AG04449 (cell line): ENCODE measurements at places on chromosomes 3 and 15.

DNA sequence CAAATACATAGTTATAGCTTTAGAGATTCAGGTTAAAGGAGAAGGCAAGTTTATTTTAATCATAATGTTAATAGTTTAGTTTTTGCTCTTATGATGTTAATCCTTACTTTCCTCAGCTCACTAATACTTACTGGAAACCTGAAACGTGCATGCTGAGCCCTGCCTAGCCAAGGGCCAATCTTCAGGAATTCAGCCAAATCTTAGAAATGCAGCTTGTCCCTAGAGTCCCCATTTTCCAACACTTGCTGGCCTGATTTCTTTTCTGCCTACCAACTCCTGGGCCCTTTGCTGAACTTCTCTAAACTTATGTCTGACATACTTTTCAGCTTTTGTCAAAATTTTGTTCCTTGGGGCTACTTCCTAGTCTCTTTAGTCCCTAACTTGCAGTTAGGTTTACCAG, 22.8 kb downstream of the BCHE start:
- no peak for DNase-seq

GRCh38 chr3:138511945-138512344, 77.5 kb downstream of the ESYT3 start:
- no peak for DNase-seq

DNA sequence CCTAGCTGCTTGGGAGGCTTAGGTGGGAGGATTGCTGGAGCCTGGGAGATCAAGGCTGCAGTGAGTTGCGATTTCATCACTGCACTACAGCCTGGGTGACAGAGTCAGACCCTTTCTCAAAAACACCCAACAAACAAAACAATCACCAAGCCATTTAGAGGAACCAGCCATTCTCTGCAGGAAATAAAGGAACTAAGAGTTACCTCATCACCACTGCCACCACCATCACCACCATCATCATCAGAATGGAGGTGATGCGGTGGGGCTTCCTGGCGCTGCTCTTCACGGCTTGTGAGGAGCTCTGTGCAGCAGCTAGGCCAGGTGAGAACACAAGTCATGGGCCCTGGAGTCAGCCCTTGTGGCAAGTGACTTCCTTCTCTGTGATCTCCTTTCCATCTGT, 37.7 kb upstream of the KLHL25 start:
- DNase-seq, result no peak

DNA sequence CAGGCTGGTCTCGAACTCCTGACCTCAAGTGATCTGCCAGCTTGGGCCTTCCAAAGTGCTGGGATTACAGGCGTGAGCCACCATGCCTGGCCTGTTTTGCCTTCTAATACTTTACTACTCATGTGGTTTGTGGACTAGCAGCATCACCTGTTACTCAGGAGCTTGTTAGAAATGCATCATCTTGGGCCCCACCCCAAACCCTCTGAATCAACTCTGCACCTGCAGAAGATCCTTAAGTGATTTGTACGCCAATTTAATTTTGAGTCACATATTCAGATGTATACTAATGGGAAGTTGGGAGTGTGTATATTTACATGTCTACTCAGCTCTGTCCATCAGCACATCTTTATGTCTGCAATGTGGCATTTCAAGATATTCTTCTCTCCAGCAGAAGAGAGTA, 6.1 kb downstream of the TBC1D21 start:
- DNase-seq, result no peak

DNA sequence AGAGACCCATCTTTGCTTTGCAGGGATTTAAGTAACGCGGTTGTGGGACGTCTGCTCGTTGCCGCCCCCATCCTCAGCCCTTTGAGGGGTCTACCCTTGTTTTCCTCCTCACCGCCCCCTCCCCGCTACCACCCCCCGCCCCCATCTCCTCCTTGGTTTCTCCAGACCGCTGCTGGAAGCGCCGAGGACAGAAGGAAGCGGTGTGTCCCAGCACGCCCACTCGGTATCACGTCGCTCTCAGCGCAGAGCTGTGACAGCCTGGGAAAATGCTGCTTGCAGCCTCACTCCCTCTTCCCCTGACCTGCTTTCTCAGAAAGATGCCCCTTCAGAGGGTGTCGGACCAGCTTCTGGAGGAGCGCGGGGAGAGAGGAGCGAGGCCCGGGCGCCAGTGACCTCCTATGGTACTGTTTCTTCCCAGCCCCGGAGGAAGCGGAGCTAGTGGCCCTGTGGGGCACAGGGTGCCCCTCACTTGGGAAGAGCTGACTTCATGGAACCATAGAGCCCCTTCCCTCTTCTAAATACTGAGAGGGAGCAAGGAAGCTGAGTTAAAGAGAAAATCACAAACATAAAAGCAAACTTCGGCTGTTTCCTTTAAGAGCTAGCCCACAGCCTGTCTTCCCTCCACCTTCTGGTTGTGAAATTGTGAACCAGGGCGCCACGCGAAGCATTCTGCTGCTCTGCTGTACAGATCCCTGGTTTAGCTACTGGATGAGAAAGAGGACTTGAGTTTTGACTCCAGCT, 698 bp downstream of the IL1RAP start:
- no peak for DNase-seq

- no peak for DNase-seq
Observed at GRCh38 chr3:183497313-183497712, 58.2 kb downstream of the KLHL6 start.

- DNase-seq, result peak; percentile 10
Observed at GRCh38 chr15:52728899-52729298, 49.7 kb upstream of the ATOSA start.

- DNase-seq, result no peak
Observed at GRCh38 chr15:66008940-66009562, 139.8 kb downstream of the RAB11A start.

- DNase-seq, result no peak
Observed at GRCh38 chr15:90171623-90172022, 29.5 kb upstream of the SEMA4B start.

- DNase-seq, result no peak
Observed at GRCh38 chr3:4664412-4664811, 171.3 kb downstream of the ITPR1 start.

DNA sequence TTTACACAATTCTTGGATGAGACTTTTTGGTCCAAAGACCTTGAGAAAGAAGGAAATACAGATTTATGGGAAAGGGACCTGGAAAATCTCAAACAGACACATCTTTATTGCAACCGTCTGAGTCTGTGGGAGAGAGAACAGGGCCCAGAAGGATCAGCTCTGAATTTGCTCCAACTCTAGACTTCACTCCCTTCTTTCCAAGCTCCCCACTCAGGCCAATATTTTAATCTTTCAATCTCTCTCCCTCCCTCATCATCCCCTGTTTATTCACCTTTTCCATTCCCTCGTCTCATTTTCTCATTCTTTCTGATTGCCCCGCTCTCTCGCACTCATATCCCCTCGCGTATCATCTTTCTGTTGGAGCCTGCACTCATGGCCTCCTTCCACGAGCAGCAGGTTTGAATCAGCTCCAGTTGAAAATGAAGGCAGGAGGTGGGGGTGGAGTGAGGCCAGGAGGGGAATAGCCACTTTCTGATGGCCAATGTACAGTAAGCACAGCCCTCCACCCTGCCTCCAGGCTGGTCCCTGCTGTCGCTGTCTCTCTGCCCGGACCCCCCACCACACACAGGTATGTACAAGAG, 63.6 kb upstream of the BOC start:
- no peak for DNase-seq

DNA sequence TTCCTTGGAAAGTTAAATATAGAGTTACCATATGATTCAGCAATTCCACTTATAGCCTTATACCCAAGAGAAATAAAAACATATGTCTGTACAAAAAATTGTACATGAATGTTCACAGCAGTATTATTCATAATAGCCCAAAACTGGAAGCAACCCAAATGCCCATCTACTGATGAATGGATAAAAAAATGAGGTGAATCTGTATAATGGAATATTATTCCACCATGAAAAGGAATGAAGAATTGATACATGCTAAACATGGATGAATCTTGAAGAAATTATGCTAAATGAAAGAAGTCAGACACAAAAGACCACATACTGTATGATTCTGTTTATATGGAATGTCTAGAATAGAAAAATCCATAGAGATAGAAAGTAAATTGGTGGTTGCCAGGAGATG, 61.4 kb downstream of the TTC23 start:
- DNase-seq, result peak; percentile 42

- DNase-seq, result no peak
Observed at GRCh38 chr15:62914461-62915079, 128.0 kb upstream of the TPM1 start.

DNA sequence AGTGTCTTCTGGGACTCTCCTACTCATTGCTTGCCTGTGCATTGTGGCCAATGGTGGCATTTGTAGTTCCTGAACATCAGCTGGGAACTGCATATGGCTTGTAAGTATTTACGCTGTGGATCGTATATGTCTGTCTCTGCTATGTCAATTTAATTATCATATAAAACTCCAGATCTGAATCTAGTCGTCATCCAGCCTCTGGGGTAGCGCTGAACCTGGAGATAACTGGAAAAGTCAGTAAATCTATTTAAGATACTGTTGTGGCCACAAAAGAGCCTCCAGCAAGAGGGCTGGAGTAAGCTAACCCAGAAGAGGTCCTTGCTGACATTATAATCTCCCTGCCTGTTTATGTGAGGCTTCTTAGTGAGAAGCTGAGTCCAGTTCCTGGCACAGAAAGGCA, 21.6 kb downstream of the MFSD1 start:
- no peak for DNase-seq

DNA sequence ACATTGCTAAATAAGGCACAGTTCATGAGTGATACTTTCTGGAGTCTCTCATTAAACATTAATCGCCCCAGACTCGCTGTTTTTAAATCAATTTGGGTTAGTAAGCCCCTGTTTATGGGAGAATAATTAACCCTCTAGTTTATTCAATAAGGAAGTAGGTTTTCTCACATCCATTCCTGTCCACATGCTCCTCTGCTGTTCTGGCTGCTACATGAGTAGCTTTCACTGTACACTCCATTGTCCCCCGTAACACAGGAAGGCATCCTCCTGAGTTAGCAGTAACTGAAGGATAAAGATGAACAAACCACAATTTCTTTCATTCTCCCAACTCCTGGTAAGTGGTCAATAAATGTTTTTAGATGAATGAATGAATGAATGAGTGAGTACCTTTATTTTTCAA, 378.5 kb downstream of the DIPK2A start:
- DNase-seq, result no peak

GRCh38 chr3:56260262-56260661, 208.0 kb downstream of the ERC2 start:
- no peak for DNase-seq

DNA sequence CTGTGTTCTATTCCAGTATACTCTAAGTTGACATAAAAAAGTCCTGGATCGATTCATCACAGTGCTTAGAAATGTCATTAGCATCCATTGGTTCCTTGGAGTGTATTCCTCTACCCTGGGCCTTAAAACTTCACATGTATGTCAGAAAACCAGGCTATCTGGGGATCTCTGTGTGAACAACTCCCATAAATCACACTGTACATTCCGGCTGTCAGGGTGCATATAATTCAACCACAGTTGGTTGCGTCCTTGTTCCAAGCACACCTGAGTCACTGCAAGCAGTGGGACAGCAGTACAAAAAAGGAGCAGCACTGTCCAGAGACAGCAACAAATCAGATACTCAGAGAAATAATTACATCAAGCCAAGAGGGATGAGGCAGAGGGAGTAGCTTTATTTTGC, 52.4 kb downstream of the PDZRN3 start:
- no peak for DNase-seq

DNA sequence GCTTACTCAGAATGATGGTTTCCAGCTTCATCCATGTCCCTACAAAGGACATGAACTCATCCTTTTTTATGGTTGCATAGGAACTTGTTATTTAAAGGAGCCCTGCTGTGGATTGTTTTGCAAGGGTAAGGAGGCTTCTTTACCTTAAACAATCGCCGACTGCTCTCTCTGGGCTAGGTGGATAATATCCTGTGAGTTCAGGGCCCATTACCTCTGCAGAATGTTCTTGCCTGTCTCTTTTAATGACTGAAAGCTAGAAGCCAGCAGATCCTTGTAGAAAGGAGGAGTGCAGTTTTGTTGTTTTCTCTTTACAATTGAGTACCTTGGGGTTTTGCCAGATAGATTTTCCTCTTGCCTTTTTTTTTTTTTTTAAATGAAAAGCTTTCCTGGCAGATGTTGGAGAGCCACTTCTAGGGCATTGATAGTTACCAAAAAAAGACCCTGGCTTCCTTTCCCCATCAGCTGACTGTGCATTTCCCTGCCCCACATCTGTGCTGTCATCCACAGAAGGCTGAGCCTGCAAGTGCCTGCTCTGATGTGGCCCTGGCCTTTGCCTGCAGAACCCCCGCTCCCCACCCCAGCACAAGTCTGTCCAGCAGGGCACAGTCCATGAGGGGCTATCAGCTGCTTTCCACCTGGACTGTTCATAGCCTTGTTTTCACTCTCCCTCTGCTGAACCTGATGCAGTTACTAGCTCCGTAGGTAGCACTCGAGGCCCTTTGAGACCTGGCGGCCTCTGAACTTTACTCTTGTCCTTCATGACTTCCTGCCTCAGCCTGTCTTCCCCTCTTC, 113.1 kb downstream of the CHCHD6 start:
- no peak for DNase-seq

GRCh38 chr3:172595664-172596393, 72.6 kb upstream of the TNFSF10 start:
- no peak for DNase-seq

GRCh38 chr3:192943393-192943792, 25.7 kb upstream of the MB21D2 start:
- no peak for DNase-seq

- no peak for DNase-seq
Observed at GRCh38 chr3:185696039-185696438, 109.9 kb downstream of the SENP2 start.

DNA sequence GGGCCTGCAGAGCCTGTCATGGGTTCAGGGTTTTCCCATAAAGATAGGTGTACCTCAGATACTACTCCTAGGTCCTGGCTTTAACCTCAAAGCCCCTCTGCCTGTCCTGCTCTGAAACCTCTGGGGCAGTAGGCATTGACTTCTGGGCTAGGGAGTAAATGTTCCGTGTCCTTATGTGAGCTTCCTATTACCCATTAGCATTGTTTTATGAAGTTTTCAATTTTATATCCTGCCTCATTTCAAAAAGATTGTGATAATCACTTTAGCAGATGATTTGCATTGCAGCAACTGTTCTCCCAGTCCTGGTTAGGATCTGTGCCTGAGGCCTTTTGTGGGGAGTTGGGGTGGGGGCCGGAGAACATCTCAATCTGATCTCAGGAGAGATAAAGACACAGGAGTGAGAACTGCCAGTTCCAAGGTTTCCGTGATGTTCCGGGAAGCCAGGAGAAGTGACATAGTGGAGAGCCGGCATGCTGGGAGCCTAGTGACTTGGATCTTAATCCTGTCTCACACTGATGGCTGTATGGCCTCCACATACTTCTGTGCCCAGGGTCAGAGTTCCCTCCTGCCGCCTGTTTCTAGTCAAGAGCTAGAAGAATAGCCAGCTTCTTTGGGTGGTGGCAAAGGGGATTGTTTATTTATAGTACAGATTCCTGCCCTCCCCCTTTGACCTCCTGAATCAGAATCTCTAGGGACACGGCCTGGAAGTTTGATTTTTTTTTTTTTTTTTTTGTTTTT, 10.6 kb downstream of the TPM1 start:
- DNase-seq, result no peak

DNA sequence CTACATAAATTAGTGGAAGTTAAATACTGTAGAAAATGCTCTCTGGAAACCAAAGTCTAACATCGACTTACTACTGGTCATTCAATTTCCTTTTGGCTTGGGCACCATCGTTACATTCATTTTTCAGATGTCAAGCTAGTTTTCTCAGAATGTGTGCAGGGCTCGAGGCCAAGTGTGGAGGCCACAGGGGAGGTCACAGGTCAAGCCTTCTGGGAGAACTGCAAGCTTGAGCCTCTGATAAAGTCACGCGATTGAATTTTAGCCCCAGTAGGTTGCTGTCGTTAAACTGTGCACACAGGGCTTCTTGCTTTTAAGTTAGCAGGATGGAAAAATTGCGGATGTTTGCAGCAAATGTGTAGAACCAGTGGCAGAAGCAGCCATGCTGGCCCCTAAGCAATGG, 182.2 kb downstream of the APBA2 start:
- no peak for DNase-seq
